ENCODE measurements at places on chromosomes 16 and 17.

DNA sequence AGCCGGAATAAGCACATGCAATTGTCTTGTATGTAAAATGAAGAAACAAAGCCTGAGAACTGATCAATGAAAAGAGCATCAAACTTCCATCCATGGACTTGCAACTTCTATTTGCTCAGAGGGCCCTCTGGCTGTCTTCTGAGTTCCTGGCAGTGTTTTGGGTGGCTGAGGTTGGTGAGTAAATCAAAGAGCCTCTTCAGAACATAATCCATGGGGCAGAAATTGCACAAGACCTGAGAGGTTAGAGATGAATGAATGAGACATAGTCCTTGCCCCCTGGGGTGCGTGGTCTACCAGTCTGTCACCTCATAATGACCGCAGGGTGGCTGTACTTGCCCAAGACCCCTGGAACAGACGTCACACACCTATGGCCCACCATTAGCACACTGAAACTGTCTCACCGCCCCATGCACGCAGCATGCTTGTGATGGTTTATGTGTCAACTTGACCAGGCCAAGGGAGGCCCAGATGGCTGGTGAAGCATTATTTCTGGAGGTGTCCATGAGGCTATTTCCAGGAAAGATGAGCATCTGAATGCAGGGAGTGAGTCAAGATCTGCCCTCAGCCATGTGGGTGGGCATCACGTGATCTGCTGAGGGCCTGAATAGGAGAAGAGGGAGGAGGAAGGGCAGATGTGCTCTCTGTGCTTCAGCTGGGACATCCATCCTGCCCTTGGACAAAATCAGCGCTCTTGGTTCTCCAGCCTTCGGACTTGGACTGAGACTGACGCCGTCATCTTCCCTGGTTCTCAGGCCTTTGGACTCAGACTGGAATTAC is 8.3 kb downstream of the PIK3R6 start:
- DNase-seq = peak; percentile 80

GRCh38 chr17:77206158-77206956 is 65.6 kb downstream of the SEC14L1 start:
- no peak for DNase-seq

GRCh38 chr17:8063761-8064534 is 23.6 kb downstream of the ALOX12B start:
- no peak for DNase-seq

DNA sequence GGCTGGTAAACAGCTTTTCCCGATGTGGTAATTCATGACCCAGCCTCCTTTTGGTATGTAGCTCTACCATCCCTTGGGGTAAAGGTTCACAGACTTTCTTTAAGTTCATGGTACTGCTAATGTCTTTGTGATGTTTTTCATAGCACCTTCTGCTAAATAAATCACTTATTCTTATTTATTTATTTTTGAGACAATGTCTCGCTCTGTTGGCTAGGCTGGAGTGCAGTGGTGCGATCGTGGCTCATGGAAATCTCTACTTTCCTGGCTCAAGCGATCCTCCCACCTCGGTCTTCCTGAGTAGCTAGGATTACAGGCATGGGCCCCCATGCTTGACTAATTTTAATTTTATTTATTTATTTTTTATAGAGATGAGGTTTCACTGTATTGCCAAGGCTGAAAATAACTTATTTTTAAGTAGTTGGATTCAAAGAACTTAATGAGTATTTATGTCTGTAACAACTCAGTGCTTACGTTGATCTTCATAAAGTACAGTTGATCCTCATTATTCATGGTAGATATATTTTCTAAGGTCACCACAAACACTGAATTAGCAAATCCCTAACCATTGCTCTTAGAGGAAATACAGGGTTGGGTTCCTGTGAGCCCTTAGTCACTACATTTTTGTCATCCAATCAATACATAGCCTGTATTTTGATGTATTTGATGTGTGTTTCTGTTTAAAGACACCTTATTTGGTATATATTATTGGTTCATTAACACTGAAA is 97.1 kb downstream of the SHISA9 start:
- DNase-seq = no peak

- DNase-seq = no peak
These were observed 737 bp downstream of the CANT1 start for GRCh38 chr17:79008666-79009387.

- no peak for DNase-seq
These were observed 59.7 kb upstream of the DNAJA2 start for GRCh38 chr16:47033176-47033575.

- DNase-seq = no peak
These were observed 135.8 kb downstream of the SKAP1 start for GRCh38 chr17:48294020-48294805.

GRCh38 chr17:49226771-49227435 is 3.7 kb downstream of the PHOSPHO1 start:
- DNase-seq = no peak

GRCh38 chr16:47254756-47255155 is 111.0 kb upstream of the NETO2 start:
- no peak for DNase-seq

- peak; percentile 92 for DNase-seq
These were observed 4.4 kb downstream of the NSMCE1 start for GRCh38 chr16:27264151-27264550.

DNA sequence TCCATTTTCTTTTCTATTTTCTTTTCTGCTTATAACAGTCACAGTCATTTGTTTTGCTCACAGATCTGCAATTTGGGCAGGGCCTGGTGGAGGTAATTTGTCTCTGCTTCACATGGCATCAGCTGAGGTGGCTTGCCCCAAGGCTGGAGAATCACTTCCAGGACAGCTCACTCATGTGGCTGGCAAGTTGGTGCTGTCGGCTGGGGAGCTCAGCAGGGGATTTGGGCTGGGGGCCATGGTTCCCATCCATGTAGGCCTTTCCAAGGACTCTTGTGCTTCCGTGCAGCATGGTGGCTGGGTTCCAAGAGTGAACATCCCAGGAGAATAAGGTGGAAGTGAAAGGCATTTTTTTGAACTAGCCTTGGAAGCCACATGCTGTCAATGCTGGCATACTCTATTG is 85.7 kb downstream of the MGAT5B start:
- no peak for DNase-seq

GRCh38 chr17:79156463-79157095 is 82.0 kb downstream of the ENGASE start:
- no peak for DNase-seq

- no peak for DNase-seq
These were observed 243.4 kb upstream of the PMFBP1 start for GRCh38 chr16:72415379-72415778.

DNA sequence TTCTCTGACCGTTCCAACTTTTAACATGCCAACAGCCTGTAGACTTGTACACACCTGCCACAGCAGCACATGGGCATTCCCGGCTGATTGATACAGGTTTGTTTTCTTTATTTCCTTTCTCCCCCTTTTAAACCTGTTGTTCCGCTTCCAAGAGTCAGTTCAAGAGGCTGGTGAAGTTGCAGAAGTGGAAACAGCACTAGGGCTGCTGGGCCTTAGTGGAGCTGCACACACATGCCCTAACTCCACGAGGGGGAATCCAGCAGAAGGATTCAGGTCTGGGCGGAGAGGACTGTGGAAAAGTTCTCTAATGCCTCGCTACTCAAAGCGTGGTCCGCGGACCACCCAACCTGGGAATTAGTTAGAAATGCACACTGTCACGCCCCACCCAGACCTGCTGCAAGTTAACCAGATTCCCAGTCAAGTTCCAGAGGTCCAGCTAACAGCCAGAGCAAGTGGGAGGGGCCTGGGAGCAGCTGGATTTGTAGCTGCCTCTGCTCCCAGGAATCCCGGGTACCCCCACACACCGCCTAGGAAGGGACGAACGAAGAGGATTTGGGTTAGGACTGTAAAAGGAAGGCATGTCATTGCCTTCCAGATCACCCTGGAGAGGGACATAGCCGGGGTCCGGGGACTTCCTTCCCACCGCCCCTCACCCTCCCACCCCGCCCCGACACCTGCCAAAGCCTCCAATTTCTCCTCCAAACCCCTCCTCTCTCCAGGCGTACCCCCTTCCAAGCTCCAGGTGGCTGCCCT is 542 bp downstream of the SLC39A11 start:
- peak; percentile 61 for DNase-seq

DNA sequence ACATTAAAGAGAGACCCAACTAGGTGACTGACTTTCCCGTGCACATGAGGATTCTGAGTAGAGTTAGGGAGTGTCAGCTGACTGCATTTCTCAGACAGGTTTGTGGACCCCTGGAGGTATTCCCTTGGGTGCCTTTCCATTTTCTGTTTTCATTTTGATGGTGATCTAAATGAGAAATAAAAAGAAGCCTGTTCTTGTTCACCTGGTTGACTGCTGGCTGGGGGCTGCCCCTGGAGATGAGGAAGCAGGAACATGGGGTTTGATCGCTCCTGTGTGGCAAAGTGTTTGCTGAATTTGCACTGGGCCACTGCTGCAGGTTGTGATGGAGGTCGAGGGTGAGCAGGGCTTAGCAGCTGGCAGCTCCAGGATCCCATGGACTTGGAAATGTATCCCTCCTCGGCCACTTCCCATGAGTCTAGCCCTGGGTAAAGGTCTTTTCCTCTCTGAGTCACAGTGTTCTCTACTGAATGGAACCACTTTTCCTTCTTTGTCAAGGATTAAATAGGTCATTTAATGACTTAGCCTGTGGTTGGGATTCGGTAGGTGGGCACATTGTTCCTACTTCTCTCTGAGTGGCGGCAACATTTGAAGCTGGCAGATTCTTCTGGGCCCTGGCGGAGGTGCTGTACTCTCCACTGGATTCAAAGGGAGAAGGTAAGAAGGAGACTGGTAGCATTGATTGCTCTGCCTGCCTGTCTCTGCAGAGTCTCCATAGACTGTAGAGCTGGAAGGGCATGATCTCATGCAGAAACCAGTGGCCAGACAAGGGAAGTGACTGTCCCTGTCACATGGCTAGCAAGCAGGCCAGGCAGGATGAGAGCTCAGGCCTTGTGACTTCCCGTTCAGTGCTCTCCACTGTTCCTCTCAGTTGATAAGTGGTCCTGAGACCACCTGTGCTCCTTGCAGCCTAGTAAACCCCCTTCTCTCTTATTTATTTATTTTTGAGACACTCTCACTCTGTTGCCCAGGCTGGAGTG is 17.9 kb downstream of the SNX29 start:
- DNase-seq = peak; percentile 2

DNA sequence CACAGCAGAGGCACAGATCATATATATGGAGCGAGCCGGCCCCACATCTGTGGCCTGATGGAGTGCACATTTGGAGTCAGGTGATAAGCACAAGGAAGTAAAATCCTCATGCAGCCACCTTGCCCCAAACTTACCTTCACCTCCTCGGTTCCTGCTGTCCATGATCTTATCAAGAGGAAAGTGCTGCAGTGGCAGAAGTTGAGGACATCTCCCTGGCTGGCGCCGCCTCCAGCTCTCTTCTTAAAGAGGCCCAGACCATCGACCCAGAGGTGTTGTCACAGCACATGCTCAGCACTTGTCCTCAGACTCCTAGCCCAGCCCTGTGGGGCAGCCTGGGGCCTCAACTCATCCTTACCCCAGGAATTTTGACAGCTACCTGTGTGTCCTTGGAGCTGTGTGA is 212.5 kb downstream of the CCDC182 start:
- no peak for DNase-seq

DNA sequence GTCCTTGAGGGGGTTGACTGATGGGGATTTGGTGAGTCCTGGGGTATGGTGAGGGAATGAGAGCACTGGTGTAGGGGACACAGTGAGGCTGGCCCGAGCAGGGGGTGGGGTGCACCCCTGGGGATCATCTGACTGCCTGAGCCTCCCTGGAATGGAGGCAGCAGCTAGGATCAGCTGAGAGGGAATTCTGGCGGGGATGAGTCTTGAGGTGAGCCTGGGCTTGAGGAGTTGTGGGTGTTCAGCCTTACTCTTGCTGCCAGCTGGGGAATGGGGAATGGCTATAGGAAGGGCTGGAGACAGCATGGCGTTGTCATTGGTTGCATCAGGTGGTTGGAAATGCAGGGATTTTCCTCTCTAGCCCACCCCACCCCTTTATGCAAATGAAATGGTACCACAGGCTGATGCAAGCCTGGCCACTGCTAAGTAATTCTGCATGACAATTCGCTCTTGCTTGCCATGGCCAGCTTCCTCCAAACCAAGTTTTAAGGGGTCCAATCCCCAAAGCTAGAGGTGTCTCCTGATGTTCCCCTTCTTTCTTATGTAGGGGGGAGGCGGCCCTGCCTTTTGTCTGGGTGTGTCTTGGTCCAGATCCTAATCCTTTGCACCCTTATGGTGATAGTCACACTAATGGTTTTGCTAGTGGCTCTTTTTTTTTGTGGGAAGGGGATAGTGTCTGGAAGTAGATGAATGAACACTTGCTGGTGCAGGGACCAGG is 7.5 kb downstream of the NFE2L1 start:
- DNase-seq = peak; percentile 52

- DNase-seq = no peak
These were observed 363.4 kb downstream of the C16orf95 start for GRCh38 chr16:86953631-86954391.

DNA sequence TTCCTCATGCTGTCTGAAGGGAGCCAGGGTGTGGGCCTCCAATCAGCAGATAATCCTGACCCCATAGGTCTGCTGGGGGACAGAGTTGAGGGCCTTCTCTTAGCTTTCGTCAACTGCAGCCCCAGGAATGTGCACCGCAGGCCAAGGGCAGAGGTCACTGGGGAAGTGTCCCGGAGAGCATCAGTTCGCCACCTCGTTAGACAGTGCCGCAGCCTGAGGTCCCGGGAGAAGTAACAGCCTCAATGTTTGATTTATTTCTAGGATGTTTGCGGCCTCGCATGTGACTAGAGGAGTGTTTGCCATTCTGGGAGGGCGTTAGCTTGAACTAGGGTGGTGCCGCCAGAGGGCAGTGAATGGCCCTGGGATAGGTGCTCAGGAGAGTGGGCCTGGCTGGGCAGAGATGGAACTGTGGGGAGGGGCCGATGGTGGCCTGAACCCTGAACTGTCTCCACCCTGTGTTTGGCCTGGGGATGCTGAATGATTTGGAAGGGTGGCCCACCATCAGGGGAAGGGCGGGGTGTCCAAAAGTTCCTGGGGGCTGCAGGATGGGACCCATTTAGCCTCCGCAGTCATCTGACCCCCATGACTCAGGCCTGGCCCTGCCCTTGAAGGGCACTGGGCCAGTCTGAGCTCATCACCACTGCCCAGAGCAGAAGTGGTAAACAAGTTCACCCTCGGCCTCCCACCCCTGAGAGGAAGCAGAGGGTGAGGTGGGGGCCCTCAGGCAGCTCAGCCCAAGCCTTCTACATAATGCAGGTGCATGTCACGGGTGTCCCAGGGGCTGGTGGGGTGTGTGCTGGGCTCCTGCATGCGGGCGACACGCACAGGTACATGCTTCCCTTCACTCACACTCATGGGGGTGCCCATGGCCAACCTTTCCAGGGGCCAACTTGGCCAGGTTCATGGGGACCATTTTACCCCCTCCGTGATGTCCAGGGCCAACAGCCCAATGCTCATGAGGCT is 12.4 kb upstream of the TAC4 start:
- no peak for DNase-seq

DNA sequence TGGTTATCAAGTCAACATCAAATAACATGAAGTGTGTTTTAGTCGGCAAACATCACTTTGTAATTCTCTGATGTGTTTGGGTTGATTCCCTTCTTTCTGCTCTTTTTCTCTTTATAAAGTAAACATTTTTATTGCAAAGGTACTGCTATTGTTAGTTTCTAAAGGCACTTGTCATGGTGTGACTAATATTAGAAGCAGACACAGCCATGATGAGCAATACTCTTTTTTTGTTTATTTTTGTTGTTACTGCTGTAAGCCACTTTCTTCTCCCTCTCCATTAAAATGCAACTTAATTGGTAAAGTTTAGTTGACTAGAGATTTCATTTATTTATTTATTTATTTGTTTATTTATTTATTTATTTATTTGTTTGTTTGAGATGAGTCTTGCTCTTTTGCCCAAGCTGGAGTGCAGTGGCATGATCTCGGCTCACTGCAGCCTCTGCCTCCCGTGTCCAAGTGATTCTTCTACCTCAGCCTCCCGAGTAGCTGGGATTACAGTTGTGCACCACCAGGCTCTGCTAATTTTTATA is 424.7 kb downstream of the WWOX start:
- no peak for DNase-seq
